Mammary microvascular endothelial cell (primary cell): ENCODE measurements at places on chromosomes 4 and X. TPM values are rescaled to one million over a fixed set of nuclear protein-coding genes. Genes with fewer than 3 reads are reported as not detected.

The OPN1LW gene
- not detected in 2 replicates for total RNA-seq

The SPANXD gene
- total RNA-seq = not detected in 2 replicates

The IQCM gene
- total RNA-seq = not detected in 2 replicates

The FAM9A gene
- total RNA-seq = not detected in 2 replicates

The LEF1 gene
- 0.07 and 0.10 TPM in 2 replicates for total RNA-seq

The CT45A10 gene
- total RNA-seq = not detected in 2 replicates

The TLR2 gene
- total RNA-seq = 13.8 and 18.1 TPM in 2 replicates

The DUX4 gene
- not detected in 2 replicates for total RNA-seq

The GAGE12J gene
- not detected in 2 replicates for total RNA-seq

The TMSB15B gene
- total RNA-seq = 6.9 and 13.6 TPM in 2 replicates

The SPOCK3 gene
- total RNA-seq = not detected in 2 replicates

The CENPE gene
- 19.1 and 19.4 TPM in 2 replicates for total RNA-seq

The CLDN34 gene
- 1.3 TPM in 1 of 2 replicates, not detected in the other for total RNA-seq

The MAGEA3 gene
- total RNA-seq = not detected in 2 replicates
